CD4-positive, alpha-beta memory T cell (primary cell): ENCODE measurements at places on chromosomes 5 and 9.

- no peak for DNase-seq
These were observed 26.3 kb downstream of the UBQLN1 start for GRCh38 chr9:83681490-83681889.

DNA sequence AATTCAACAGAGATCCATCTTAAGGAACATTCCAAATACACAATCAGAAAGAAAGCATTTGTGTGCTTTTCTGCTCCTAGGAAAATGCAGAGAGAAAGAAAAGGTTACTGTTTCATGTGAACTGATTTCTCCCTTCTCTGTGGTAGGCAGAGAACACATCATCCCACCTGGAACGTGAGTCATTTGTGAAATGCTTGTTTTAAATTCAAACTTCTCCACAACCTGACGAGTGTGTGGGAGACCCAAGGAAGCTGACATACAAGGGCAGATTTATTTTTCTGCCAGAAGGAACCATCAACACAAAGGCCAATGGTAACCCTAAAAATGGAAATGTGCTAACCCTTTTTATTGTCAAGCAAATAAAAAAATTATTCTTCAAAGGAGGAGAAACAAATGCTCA, 156.4 kb downstream of the EFNA5 start:
- no peak for DNase-seq

DNA sequence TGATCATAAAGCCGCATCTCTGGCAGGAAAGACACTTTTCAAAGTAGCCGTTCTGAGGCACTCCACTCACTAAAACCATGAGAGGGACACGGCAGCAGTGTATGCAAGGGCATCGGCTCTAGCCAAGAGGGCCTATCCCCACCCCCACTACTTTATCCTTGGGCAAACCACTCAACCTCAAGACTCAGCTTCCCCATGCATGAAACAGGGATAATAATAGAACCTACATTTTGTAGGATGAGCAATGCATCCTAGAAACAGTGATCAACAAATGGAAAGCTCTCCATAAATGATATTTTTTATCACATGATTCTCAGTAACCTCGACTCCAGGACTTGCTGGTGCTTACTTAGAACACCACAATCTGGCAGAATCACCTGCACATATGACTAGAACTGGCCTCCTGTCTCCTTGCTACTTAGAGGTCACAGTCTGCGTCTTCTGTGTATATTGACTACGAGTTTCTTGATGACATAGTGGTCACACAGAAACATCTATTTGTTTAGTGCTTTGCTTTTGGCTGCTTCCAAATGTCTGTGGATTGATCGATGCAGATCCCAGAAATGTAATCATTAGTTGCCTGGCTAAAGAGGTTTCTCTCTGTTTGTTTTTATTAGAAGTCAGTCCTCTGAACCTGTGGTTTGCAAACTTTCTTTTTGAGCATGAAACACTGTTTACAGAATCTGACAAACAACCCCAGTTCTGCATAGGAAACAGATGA, 102.1 kb downstream of the LHFPL2 start:
- DNase-seq = no peak

DNA sequence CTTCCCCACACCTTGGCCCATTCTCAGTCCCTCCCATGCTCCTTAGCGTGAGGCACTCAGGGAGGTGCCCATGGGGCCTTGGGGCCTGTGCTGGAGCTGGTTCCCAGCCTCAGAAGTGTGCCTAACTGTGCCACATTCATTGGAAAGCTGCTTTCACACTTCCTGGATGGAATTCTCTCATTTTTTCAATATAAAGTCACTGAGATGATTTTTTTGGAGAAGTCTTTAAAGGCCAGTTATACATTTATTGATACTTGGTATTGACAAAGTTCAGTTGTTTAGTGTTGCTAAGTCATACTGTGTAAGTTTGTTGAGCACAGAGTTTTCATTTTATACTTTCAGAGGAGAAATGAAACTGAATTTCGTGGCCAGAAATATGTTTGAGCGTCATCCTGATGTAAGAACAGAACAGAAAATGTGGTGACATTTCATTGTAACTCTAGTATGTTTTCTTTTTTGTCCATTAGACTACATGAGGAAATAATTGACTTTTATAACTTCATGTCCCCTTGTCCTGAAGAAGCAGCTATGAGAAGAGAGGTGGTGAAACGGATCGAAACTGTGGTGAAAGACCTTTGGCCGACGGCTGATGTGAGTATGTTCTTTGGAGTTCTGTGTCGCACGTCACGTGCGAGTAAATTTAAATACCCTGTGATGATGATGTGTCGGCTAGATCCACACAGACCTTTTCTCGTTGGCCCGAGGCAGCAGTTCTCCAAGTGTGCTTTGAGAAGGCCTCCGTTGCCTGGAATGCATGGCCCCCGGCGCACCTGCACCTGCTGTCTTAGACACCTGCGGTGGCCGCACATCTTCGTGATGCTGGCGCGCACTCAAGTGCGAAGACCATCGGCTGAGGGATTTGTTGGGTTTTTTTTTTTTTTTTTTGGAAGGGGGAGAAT, 24.1 kb downstream of the TENT4A start:
- no peak for DNase-seq

- no peak for DNase-seq
These were observed 12.4 kb upstream of the MEIKIN start for GRCh38 chr5:131957721-131958441.

DNA sequence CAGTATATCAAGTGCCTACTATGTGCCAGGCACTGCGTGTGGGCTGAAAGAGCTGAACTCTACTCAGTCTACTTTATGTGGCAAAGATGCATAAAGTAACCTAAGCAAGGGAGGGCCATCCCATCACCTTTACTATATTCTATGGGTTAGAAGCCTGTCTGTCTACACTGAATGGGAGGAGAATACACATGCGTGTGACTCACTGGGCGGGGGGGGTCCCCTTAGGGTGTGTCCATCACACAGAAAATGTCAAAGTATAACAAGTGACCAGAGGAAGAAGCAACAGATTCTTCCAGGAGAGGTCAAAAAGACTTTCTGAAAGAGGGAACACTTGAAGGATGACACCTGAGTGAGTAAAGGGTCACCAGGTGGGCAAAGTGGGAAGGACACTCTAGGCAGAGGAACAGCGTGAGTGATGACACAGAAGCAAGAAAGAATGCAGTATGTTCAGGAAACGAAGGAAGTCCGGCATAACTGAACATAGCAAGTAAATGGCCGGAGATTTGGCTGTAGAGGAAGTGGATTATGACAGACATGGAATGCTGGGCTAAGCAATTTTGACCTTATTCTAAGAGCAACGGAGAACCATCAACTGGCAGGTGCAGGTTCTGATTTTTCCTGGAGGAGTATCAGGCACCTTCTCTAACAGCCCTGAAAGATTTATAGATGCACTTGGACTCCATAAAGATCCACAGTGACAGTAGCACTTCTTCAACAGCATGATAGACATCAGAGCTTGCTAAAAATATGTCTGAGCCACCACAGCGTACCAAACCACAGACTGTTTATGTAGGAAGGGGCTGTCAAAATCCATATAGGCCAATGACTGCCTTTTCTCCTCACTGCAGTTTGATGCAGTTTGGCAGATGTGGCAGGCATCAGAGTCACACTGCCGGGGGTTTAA, 8.0 kb upstream of the WHRN start:
- no peak for DNase-seq

- no peak for DNase-seq
These were observed 3.3 kb downstream of the CD274 start for GRCh38 chr9:5453673-5454072.
